LHCN-M2 (cell line): ENCODE measurements at places on chromosomes 3 and 15. TPM values are rescaled to one million over a fixed set of nuclear protein-coding genes. Genes with fewer than 3 reads are reported as not detected.
A peak's percentile ranks its signal among the peaks of the same experiment; 100 is the strongest.

DNA sequence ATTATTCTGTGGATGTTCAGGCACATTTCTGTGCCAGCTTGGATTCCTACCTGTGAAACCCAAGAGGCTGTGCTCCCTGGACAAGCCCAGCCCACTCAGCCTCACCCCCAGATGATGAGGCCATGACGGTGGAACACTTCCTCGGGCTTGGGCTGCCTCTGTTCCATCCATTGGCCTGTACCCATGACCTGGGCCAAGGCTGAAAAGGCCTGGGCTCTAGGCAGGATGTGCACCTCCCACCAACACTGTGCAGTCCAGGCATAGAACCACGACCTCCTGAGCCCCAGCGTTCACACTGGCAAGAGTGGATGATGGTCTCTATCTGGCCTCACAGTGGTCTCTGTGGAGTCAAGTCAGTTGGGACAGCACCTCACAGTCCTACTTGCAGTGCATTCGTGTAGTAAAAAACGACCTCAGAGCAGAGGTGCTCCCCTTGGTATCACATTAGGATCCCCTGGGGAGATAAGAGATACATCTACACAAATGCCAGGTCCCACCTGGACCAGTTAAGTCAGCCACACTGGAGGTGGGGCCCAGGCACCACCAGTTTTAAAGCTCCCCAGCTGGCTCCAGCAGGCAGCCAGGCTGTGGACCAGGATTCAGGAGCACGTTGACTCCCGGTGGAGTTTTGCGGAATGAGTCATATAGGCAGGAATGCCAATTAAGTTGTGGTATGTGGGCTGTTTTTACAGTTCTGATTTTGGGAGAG is 39.0 kb upstream of the IGF1R start:
- peak; percentile 71 for DNase-seq

GRCh38 chr3:100761211-100761942 is 52.1 kb downstream of the TFG start:
- DNase-seq: no peak

GRCh38 chr3:10766049-10766705 is 49.9 kb upstream of the SLC6A11 start:
- DNase-seq: no peak

GRCh38 chr15:35784745-35785144 is 238.8 kb upstream of the DPH6 start:
- DNase-seq: no peak

GRCh38 chr3:38578551-38578950 is 70.9 kb downstream of the SCN5A start:
- DNase-seq: no peak

TNFAIP8L3 gene
- 141 and 162 TPM in 2 replicates for total RNA-seq

CPNE9 gene
- not detected in 2 replicates for total RNA-seq
